ENCODE measurements at places on chromosomes 4 and X. TPM values are rescaled to one million over a fixed set of nuclear protein-coding genes. Genes with fewer than 3 reads are reported as not detected.

Gene AFAP1
- total RNA-seq, result 34.4 TPM

DNA sequence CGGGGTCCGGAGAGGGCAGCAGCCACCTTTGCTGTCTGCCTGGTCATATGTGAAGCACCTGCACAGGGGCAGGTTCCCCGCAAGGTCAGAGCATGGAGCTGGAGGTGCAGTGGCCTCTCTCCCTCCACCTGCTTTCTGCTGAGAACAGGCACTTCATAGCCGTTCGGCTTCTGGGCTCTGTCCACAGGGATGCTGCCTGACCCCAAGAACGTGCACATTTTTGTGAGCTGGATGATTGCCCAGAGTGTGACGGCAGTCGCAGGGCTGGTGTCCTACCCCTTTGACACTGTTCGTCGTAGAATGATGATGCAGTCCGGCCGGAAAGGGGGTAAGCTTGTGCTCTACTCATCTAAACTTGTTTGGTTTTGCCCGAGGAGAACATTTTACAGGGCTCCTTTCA lies 2.5 kb downstream of the SLC25A4 start:
- DNase-seq, result no peak

DNA sequence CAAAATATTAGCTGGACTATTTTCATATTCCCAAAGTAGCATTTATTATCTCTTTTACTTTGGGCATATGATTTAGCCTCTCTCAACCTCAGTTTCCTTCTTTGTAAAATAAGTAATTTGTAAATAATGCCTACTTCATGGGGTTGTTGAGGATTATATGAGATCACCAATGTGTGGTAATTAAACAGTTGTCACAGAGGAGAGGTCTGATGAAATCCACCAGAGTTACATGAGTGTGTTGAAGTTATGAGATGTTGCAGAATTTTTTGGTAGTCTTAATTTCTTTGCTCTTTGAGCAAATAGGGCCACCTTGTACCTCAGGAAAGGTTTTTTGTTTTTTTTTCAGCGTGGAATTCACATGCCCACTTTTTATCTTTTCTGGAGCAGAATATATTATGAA lies 1.4 kb downstream of the COX7B start:
- DNase-seq, result no peak

Gene ALPK1
- 2.2 TPM for total RNA-seq

Gene ADAM29
- total RNA-seq, result not detected

- DNase-seq, result peak; percentile 10
These were observed 91.7 kb upstream of the PHOX2B start for GRCh38 chr4:41839916-41840854.

DNA sequence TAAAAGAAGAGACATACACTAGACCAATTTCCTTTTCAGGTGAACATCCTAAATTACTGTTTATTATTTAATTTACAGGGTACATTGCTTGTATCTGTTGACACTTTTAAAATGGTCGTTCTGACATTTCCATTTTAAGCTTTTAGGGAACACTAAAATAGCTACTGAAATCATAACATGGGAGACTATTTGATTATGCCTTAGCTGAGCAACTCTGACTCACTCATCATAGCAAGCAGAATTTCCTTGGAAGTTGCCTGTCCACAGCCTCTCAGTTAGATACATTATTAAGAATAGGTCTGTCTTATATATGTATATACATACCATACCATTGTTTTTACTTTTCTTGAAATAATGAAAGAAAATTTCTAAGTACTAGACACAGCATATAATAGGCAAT lies 22.0 kb downstream of the GUCY1B1 start:
- DNase-seq, result no peak

DNA sequence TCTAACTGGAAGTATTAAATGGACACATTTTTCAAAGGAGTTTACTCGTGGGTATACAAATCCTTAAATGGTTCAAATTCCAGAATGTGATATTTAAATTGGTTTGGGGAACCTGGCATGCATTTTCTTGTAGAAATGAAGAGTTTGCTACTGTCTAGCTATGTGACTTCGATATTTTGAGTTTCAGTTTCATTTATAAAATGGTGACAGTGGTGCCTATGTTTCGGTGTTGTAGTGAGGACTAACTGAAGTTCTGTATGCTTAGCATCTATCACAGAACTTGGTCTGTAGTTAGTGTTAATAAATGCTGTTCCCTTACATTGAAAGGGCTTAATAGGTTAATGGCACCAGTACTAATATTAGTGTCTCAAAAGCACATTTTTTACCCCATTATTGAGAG lies 29.4 kb downstream of the TRPC5 start:
- no peak for DNase-seq

DNA sequence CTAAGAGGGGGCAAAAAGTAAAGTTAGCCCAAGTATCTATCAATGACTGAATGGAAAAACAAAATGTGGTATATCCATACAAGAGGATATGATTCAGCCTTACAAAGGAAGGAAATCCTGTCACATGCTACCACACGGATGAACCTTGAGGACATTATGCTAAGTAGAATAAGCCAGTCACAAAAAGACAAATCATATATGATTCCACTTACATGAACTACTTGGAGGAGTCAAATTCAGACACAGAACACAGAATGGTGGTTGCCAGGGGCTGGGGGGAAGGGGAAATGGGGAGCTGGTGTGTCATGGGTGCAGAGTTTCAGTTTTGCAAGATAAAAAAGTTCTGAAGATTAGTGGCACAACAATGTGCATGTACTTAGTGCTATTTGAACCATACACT lies 101.8 kb downstream of the SH3KBP1 start:
- DNase-seq, result no peak

Gene VCX
- total RNA-seq, result 3.8 TPM
